ENCODE measurements at places on chromosomes 13 and 19.

GRCh38 chr13:111875915-111876314 lies 191.0 kb upstream of the SOX1 start:
- no peak for DNase-seq

GRCh38 chr19:30647891-30648720 lies 275.9 kb downstream of the ZNF536 start:
- no peak for DNase-seq

DNA sequence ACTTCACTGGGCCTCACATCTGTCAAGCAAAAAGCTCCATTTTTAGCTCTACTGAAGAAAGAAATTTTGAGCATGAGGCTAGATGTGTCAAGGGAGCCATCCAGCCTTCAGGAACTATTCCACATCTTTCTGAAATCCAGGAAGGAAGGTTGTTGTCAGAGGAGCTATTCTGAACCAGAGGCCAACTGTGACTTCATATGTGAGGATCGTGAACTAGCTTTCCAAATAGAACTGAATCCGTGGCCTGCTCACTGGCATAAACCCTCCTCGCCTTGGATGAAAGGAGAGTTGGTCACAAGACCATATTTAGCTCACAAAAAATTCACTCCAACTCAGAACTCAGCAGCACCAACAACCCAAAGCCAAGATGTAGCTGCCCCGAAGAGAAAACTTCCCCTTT lies 195.8 kb downstream of the FOXO1 start:
- DNase-seq: no peak

GRCh38 chr13:39641645-39642044 lies 13.8 kb upstream of the COG6 start:
- DNase-seq: no peak

- no peak for DNase-seq
These were observed 18.3 kb downstream of the SAFB start for GRCh38 chr19:5641171-5641570.

DNA sequence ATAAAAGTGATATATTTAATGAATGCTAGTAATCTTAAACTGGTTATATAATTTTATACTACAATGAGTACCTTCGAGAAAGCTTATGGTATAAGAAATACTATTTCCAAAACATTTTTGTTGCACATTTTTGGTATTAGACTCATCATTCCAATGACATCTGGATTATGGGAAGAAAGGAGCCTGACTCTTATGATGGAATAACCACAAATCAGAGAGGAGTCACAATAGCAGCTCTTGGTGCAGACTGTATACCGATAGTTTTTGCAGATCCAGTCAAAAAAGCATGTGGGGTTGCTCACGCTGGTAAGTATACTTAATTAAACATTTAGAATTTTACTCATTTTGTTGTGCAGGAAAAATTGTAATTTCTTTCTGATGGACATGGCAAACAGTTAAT lies 3.9 kb downstream of the LACC1 start:
- no peak for DNase-seq

DNA sequence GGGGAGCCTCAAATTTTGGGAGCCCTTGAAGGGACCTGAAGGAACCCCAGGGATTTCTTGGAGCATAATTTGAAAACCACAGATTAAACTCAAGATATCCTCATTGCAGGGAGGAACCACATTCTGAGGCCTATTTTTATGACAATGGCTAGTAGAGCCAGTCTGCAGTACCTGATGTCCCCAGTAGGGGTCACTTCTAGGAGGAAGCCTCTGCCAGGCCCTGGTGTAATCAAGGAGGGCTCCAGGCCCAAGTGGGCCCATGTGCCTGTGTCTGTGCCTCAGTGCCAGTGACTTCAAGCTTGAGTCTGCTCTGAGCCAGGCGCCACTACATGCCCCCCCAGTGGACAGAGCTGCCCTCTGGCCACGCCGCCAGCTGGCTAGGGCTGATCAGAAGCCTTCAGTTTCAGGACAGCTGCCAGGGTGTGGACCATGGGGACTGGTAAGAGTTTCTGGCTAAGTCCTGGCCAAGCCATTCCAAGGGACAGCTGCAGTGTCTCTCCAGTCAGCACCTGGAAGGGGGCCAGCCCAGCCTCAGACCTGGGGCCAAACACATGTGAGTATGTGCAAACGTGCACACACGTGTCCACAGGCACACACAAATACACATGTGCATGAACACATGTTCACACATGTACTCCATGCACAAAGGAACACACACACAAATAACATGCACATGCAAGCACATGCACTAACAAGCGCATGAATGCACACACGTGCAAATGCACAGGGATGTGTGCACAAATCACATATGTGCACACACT lies 20.5 kb upstream of the SLC7A10 start:
- DNase-seq: no peak

GRCh38 chr13:107099661-107100060 lies 531.7 kb upstream of the ARGLU1 start:
- DNase-seq: no peak

DNA sequence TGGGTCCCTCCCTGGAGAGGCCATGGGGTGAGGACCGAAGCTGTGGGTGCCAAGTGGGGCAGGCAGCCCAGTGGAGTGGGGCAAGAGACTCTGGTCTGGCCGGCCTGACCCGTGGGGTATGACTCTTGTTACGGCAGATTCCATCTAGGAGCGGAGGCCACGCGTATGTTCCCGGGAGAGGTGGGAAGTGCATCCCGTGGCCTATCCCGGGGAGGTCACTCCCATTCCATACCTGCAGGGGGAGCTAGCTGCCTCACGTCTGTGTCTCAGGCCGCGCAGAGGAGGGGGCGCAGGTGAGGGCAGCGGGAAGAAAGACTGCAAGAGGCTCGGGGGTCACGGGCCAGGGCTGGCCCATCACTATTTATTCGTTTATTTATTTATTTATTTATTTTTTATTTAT lies 4.9 kb downstream of the CSNK1G2 start:
- no peak for DNase-seq

DNA sequence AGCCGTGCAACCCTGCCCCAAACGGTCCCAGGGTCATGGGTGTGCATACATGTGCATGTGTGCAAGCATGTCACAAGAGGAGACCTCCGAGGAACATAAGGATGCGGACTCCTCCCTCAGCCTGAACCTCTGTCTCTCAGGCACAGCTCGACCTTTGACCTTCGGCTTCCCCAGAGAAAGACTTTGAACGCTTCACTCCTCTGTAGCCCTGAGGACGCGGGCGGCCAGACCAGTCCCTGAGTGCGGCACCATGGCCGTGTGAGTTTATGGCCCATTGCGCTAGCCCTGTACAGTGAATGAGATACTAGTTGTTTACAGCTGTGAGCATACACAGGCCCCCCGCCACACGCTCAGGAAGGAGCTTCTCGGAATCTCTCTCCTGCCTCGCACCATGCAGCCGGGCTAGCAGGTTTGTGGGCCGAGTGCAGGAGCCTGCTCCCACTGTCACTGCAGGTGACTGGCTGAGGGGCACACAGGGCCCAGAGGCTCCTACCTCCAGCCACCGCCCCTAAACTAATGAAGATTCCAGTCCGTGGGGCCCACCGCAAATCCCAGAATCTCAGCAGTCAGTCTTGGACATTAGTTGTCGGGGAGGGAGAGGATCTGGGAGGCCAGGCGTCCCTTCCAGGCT lies 10.8 kb downstream of the RASA3 start:
- no peak for DNase-seq

- DNase-seq: no peak
These were observed 82.9 kb downstream of the SLITRK5 start for GRCh38 chr13:87754097-87754496.

GRCh38 chr19:52689843-52690368 lies 44.9 kb downstream of the ZNF611 start:
- DNase-seq: no peak

- no peak for DNase-seq
These were observed 299.6 kb downstream of the TDRD3 start for GRCh38 chr13:60696602-60697001.

DNA sequence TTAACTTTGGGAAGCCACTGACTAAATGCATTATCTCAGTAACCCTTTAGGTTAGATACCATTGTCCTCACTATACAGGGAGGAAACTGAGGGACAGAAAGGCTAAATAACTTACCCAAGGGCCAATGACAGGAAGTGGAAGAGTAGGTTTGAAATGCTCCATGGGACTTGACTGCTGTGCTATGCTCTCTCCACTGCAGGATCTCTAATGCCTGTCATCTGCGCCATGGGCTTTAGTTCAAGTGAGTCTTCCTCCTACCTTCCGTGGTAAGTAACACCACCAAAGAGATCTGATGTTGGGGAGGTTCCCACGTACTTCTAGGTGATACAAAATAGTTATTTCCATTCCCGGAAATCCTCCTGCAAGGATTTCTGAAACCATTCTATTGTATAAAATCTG lies 3.7 kb downstream of the DLEU7 start:
- DNase-seq: no peak

- DNase-seq: no peak
These were observed 56.1 kb downstream of the PSPC1 start for GRCh38 chr13:19726611-19727010.

DNA sequence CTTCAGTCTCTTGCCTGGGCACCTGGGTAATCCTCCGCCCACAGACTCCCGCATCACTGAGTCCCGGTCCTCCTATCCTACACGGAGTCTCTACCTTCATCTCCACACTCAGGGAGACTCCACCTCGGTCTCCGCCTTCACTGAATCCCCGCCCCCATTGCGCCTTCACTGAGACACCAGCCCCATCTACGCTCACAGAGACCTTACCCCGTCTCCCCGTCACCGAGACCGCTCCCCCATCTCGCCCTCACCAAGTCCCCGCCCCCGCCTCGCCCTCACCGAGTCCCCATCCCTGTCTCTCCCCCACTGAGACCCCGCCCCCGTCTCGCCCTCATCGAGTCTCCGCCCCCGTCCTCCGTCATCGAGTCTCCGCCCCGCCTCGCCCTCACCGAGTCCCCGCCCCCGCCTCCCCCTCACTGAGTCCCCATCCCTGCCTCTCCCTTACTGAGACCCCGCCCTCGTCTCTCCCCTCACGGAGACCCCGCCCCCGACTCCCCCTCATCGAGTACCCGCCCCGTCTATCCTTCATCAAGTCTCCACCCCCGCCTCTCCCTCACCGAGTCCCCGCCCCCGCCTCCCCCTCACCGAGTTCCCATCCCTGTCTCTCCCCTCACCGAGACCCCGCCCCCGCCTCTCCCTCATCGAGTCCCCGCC lies 23.1 kb upstream of the ZNF846 start:
- DNase-seq: peak; percentile 93

GRCh38 chr19:10744801-10745293 lies 27.0 kb downstream of the DNM2 start:
- DNase-seq: no peak

GRCh38 chr13:113962386-113962785 lies 11.5 kb downstream of the C13orf46 start:
- no peak for DNase-seq

GRCh38 chr13:48775285-48775684 lies 121.6 kb downstream of the CYSLTR2 start:
- no peak for DNase-seq

- no peak for DNase-seq
These were observed 4.1 kb upstream of the CIRBP start for GRCh38 chr19:1264801-1265614.

GRCh38 chr13:112664501-112665203 lies 25.2 kb upstream of the ATP11A start:
- DNase-seq: no peak

GRCh38 chr19:53463263-53463662 lies 4.3 kb upstream of the ZNF813 start:
- DNase-seq: no peak

DNA sequence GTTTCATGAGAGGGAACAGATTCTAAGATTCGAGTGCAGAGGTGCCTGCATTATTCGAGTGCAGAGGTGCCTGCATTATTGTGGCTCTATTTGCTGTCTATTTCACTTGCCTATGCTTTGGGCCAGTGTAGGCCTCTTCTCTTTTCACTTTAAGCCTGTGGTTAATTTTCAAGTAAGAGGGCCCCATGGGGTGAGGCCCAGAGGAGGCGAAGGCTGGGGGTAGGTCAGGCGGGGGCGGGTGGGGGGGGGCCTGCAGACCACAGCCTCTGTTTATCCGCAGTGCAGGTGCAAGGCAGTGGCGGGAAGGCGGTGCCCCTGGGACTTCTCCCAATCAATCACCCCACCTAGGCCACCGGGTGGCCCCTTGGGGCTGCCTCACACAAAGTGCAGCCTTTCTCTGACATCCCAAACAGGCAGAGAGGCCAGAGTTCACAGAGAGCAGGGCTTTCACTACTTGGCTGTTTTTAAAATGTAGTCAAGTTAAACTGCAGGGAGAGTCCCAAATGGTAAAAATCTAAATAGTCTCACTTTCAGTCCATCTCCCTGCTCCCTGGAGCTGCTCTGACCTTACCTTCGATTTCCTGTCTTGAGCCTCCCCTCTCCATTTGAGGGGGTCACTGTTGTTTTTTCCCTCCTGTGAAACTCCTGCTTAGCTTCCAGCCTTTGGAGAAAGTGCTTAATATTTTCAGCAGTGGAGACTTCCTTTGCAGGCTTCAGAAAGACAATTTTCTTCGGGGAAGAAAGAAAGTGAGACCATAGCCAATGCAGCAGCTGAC lies 249.0 kb downstream of the DLEU7 start:
- no peak for DNase-seq

GRCh38 chr13:98878486-98879126 lies 99.3 kb downstream of the DOCK9 start:
- DNase-seq: no peak

DNA sequence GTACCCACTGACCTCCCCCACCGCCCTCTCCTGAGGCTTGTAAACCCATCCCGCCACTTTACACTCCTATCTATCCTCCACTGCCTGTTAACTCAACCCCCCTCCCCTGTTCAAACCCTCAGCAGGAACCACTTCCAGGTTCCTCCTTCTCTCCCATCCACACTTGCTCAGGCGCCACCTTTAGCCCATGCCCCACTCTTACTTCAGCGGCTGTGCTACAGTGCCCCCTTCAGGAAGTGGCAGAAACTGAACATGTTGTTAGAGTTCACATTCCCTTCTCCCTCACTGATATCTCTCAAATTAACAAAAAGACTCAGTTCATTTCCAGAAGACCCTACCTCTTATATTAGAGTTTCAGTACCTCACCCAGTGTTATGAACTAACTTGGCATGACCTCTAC lies 49.4 kb downstream of the ZNF91 start:
- no peak for DNase-seq

GRCh38 chr19:5492635-5493409 lies 37.6 kb downstream of the ZNRF4 start:
- no peak for DNase-seq

DNA sequence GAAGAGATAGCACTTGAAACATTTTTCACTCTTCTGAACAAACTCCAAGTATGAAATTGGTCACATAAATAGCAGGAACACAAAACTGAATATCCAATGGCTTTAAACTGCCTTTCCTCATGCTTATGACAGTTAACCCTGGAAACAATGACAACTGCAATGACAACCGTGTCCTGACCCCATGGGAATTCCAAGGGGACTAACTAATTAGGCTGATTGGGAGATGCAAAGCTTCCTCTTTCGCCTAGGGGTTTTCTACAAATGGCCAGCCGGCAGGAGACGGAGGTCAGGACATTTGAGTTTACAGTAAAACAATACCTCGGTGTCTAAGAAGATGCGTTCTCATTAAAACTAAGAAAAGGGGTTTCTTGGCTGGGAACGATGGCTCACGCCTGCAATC lies 53.0 kb upstream of the URAD start:
- DNase-seq: no peak

DNA sequence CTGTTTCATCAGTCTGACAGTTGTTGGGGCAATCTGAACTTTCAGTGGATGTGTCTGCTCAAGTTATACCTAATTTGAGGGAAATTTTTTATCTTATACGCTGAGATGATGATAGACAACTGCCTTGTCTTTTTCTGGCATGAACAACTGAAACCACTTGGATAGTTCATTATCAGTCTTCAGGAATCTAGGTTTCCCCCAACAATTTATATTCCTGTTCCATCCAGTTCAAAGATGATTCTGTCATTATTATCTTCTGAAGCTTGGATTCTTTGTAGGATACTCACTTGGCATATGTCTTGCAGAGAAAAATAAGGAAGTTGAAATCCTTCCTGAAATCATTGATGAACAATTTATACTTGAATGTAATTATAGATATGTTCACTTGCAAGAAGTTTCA lies 193.7 kb downstream of the LMO7 start:
- DNase-seq: no peak
